ENCODE measurements at places on chromosomes 1 and 21.

DNA sequence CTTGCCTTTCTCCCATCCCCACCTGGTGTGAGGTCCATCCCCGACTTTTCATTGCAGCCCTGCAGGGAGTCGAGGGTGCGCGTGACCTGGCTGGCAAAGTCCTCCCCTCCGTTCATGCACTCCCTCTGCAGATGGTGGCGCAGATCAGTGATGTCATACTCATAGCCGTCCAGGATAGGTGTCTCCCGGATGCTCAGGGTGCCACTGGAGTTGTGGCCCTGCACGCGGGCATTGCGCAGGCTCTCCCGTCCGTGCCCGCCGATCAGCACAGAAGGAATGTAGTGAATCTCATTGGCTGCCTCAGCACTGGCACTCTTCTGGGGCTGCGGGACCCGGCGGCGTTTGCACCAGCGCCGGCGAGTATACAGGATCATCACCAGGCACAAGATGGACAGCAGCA is 132.1 kb downstream of the ASTN1 start:
- no peak for DNase-seq

- no peak for DNase-seq
These were observed 61.7 kb downstream of the BACE2 start for GRCh38 chr21:41229509-41230248.

DNA sequence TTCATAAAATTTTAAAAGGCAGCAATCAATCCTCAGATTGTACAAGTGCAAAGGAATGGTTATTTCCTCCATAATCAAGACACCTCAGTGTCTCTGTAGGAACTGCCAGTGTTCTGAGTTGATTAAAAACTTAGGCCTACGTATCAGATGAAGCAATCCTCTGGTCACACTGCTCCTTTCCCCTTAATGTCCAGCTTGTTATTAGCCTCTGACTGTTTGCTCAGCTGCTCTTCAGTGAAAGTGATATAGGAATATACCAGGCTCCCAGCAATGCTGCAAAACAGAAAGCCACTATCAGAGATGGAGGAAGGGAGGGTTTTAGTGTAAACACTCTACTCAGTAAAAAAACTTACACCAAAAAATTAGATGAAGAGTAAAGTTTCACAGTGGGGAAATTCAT is 49.8 kb downstream of the SLC35D1 start:
- no peak for DNase-seq

- DNase-seq = no peak
These were observed 870.6 kb upstream of the ADGRL4 start for GRCh38 chr1:79877086-79877485.

DNA sequence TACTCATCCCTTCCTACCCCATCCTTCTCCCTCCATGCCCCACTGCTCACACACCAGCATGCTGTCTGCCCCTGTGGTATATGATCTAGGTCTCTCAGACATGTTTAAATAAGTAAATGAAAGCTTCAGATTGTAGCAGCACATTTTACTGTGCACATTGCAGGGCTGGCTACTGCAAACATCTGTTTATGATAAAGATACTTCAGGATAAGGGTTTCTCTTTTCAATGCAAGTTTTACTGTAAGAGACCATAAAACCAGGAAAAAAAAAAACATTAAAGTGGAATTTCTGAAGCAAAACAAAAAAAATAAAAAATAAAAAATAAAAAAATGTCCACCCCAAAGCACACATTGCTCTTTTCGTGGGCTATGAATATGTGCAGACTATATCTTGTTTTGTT is 184.4 kb downstream of the USH2A start:
- no peak for DNase-seq

DNA sequence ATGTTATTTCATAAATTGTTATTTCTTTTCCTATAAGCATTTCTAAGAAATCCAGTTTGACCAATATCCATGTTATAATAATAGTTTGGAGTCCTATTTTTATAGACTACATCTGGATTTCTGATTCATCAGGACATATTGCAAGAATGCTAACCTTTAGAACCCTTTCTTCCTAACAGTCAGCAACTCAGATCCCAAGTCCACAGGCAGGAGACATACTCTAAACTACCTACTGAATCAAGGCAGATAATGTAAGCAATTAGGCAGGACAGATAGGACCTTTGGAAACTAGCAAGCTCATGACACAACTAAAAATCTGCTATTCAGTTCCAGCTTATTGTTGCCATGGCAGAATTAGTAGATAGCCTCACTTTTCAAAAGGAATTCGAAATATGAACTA is 104.1 kb downstream of the DENND1B start:
- DNase-seq = no peak

DNA sequence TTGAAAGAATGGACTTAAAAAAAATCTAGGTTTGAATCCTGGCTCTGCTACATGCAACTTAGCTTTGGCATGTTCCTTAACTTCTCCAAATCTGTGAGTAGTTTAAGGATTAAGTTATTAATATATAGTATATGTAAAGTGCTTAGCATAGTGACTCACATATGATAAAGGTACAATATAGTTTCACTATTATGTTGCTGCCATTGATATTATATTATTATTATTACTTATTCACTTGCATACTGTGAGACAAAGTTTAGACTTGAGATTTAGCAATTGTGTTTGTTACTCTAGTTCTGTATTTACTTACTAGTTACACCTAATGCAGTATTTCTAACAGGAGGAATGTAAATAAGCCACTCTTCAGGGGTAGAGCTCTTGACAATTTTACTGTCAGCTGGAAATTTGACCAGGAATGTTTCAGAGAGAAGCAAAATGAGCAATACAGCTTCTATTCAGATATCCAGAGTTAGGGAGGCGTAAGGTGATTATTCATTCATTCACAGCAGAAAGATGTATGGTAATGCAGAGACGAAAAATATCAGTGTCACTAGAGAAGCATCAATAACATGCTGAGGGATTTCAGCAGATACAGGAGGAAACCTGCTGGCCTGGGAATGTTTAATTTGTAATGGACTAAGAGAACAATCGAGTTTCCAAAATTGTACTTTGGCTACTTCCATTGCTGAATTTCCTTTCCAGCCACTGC is 25.5 kb downstream of the RGS7 start:
- DNase-seq = no peak

- no peak for DNase-seq
These were observed 25.9 kb upstream of the EPS8L3 start for GRCh38 chr1:109789551-109790180.

DNA sequence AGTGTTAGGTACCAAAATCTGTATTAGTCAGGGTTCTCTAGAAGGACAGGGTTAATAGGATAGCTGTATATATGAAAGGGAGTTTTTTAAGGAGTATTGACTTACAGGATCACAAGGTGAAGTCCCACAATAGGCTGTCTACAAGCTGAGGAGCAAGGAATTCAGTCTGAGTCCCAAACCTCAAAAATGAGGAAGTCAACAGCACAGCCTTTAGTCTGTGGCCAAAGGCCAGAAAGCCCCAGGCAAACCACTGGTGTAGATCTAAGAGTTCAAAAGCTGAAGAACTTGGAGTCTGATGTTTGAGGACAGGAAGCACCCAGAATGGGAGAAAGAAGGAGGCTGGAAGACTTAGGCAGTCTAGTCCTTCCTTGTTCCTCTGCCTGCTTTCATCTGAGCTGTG is 487.5 kb upstream of the CHRM3 start:
- no peak for DNase-seq

DNA sequence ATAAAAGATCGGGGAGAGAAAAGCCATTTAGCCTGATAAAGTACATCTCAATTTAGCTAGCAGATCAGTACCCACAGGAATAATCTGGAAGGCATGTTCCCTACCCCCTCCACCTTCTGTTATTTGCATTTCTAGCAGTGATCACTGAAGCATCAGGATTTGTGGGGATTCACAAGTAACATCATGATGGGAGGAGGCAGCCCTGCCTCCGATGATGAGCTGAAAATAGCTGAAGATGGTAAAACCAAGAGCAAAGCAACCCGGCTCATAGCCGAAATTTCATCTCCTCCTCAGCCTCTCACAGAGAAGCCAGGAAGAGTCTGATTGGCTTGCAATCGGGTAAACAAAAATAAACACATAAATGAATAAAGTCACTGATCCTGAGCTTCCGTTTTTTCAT is 2.4 kb downstream of the CCSAP start:
- DNase-seq = no peak

DNA sequence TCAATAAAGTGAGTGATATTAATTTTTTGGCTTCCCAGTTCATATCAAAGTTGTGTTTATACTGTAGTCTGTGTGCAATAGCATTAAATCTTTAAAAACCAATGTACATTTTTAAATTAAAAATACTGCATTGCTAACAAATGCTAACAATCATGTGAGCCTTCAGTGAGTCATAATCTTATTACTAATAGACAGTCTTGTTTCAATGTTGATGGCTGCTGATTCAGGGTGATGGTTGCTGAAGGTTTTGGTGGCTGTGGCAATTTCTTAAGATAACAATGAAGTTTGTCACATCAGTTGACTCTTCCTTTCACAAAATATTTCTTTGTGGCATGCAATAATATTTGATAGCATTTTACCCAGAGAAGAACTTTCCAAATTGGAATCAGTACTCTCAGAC is 109.0 kb downstream of the ZMYM4 start:
- DNase-seq = no peak

DNA sequence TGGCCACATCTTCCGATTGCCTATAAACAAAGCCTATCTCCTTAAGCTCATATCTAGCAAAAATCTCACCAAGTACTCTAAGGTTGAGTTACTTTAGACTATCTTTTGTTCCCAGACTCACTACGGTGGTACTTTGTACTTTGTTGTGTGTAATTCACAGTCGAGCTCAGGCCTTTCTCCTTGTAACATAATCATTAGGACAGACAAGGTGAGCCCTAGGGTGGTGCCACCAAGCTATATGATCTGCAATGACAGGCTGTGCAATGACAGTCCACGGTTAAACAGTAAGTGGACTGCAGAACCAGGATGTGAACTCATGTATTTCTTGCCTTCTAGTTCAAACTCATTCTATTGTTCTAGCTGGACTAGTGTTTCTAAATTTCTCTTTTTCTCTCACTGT is 132.2 kb downstream of the UBE2U start:
- no peak for DNase-seq

- DNase-seq = no peak
These were observed 41.9 kb downstream of the TRIM11 start for GRCh38 chr1:228364706-228365213.

GRCh38 chr1:15953294-15953771 is 22.6 kb downstream of the ZBTB17 start:
- DNase-seq = no peak

GRCh38 chr1:23593556-23594148 is 34.4 kb upstream of the ID3 start:
- no peak for DNase-seq

DNA sequence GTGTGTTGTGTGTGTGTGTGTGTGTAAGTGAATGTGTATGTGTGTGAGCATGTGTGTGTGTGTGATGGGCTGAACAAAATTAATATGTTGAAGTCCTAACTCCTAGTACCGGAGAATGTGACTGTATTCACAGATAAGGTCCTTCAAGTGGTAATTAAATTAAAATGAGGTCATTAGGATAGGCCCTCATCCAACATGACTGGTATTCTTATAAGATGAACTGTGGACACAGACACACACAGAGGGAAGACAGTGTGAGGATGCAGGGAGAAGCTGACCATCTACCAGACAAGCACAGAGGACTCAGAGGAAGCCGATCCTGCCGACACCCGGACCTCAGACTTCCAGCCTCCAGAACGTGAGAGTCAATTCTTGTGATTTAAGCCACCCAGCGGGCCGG is 91.2 kb upstream of the PGBD5 start:
- no peak for DNase-seq

GRCh38 chr1:59750328-59751003 is 64.3 kb upstream of the HOOK1 start:
- no peak for DNase-seq

DNA sequence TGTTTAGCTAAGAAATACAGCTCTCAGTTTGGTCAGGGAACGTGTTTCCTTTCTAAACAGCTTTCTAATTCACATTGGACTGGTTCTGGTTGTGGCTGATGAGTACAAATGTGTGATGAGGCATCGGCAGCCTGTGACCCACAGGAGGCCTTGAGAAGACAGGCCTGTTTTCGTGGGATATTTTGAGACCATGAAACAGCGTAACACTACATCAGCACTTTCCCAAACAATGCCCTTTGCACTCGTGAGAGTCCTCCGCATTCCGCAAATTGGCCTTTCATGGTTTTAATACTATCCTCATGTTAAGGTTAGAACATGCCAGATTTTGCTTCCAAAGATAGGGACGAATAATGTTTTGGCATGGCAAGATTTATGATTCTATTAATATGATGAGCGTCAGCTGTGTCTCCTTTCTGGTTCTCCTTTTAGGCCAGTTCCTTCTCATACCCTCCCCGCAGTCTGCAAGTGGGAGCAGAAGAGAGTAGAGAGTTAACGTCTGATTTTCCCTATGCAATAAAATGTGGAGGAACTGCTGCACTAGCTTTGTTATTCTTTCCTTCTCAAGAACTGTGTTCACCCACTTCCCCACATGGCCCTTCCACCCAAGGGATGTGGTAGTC is 84.3 kb upstream of the L1TD1 start:
- no peak for DNase-seq

DNA sequence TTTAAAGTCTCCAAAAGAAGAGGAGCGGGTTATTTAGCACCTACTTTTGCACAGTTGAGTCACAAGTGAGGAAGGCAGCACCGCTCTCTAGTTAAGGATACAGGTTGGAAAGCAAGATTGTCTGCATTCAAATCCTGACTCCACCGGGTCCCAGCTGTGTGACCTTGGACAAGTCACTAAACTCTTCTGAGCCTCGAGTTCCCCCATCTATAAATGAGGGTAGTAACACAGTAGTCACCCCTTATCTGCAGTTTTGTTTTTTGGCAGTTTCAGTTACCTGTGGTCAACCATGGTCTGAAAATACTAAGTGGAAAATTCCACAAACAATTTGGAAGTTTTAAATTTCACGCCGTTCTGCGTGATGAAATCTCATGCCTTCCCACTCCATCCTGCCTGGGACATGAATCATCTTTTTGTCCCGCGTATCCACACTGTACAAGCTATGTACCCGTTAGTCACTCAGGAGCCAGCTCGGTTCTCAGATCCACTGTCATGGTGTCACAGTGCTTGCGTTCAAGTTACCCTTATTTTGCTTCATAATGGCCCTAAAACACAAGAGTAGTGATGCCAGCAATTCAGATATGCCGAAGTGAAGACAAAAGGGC is 49.4 kb downstream of the CAPZB start:
- DNase-seq = no peak

DNA sequence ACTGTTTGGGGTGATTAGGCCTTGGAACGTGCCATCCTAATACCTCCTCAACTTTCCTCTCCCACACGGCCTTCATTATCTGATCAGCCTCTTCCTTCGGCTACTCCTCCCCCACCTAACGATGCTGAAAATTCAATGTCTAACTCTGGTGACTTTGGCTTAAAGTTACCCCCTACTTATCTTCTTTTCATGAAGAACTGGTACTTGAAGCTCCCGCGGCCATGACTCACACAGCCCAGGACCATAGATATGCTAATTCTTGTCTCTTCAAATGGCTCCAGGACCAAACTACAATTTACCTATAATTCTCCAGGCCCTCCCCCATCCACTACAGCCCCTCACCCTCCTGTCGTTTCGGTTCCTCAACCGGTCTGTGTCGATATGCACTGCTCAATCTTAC is 15.7 kb upstream of the AZIN2 start:
- no peak for DNase-seq

Measured in activated T-helper 1 cell treated with anti-CD3 and anti-CD28 coated beads, Interleukin-2, amount 50 U/mL, for 16 hours (primary cell).